ENCODE measurements at places on chromosomes 1 and 21.

GRCh38 chr21:42360317-42360716 lies 6.0 kb downstream of the TFF1 start:
- DNase-seq, result no peak

DNA sequence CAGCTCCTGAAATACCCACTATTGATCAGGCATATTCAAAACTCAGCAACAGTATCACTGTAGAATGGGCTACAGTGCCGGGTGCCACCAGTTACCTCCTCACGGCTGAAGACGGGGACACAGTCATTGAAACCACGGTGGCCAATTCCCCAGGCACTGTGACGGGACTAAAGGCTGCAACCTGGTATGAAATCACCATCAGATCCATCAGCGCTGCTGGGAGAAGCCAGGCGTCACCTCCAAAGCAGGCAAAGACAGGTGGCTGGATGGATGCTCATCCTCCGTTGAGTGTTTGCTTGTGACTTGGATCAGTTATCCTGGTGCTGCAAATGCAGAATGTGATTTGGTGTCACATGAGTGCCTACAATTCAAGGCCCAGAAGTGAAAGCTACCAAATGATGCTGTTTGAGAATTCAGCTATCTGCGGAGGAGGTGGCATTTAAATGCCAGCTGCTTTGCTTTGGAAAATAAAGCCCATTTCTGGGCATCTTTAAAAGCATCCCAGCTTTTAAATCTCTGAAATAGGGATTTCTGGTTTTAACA lies 5.1 kb downstream of the FNDC7 start:
- no peak for DNase-seq

DNA sequence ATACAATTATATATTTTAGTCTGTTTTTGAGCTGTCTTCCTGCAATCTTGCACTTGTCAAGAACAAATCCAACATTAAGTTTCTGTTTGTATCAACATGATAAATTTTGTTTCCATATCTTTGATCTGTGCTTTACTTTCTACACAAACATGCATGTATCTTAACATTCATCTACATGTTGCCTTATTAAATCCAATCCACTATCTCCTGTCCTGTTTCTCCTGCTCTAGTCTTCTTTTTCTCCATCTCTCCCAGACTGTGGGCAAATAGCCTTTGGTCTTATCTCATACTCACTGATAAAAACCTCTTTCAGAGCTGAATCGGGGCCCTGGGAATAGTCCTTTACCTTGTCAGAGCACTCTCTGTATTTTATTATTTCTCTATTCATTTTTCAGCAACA lies 101.3 kb downstream of the PLPPR4 start:
- DNase-seq, result peak; percentile 27

DNA sequence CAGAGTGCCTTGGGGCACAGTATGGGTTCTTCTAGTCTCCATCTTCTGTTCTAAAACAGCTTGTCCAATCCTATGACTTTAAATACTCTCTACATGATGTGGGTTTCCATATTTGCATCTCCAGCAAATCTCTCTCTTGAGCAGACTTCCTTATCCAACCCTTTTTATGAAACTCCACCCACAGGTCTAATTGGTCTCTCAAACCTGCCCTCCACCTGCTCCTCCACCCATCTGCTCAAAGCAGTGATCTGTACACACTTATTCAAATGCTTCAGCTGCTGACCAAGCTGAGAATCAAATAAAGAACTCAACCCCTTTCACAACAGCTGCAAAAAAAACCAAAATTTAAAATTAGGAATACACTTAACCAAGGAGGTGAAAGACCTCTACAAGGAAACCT lies 11.5 kb downstream of the MCOLN2 start:
- no peak for DNase-seq

GRCh38 chr1:245211035-245211749 lies 56.4 kb downstream of the KIF26B start:
- DNase-seq, result no peak

DNA sequence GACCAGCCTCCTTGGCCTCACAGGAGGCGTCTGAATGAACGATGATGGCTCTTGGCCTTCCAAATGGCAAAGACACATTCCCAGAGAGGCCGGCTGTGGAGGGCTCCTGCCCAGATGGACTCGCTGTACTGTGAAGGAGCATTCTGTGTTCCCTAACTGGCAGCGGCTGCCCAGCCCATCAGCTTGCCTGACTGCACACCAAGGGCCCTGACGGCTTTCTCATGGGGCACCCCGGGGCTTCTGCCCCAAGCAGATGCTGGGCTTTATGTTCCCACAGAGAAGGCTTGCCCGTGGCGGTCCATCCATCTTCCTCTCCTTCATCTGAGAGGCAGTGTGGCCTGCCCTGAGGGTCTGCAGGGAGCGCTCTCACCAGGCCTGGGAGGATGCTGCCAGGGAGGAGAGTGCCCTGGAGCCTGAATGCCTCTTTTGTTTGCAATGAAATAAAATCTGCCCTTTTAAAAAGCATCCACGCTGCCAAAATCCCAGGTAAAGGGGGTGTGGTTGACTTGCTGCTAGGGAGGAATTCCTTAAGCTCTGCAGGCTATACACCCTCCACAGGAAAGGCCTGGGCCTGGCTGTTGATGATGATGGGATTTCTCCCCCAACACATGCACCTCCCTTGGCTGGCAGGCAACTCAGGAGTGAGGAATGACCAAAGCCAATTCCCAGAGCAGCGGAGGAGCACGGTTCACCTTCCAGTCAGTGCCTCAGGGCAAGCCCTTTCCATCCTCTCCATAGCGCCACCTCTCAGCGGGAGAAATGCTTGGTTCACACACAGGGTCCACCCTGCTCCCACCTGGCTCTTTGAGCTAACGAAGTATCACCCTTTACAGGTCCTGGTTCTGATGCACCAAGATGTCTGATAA lies 84.6 kb upstream of the SSX2IP start:
- DNase-seq, result no peak

GRCh38 chr1:184792450-184792969 lies 37.9 kb upstream of the EDEM3 start:
- no peak for DNase-seq

- DNase-seq, result no peak
Measured at GRCh38 chr1:55443175-55443915, 228.2 kb upstream of the USP24 start.

DNA sequence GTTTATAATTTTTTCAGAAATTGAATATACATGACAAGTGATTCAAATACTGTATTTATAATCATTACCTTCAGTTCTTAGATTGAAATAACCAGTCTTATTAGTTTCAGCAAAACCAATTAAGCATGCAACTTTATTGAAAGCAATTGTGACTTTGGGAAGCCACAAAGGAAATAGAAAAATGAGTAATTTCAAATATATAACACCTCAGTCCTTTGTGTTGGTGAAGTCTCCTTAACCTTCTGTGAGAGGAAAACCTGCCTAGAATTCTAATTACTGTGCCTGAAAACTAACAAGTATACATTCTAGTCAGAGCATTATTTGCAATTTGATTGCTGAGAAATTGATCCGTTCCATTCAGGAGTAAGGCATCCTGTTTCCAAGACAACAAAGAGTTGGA lies 95.8 kb downstream of the S1PR1 start:
- DNase-seq, result no peak

DNA sequence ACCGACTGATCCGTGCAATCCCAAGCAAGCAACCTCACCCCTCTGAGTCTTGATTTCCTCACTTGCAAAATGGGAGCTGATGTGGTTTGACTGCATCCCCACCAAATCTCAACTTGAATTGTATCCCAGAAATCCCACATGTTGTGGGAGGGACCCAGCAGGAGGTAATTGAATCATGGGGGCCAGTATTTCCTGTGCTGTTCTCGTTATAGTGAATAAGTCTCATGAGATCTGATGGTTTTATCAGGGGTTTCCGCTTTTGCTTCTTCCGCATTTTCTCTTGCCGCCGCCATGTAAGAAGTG lies 58.4 kb downstream of the FHAD1 start:
- DNase-seq, result no peak

- no peak for DNase-seq
Measured at GRCh38 chr1:119181218-119181617, 40.8 kb upstream of the WARS2 start.
